ENCODE measurements at places on chromosomes 16 and 17.

GRCh38 chr16:86768228-86768791 lies 190.0 kb downstream of the FOXL1 start:
- no peak for DNase-seq

DNA sequence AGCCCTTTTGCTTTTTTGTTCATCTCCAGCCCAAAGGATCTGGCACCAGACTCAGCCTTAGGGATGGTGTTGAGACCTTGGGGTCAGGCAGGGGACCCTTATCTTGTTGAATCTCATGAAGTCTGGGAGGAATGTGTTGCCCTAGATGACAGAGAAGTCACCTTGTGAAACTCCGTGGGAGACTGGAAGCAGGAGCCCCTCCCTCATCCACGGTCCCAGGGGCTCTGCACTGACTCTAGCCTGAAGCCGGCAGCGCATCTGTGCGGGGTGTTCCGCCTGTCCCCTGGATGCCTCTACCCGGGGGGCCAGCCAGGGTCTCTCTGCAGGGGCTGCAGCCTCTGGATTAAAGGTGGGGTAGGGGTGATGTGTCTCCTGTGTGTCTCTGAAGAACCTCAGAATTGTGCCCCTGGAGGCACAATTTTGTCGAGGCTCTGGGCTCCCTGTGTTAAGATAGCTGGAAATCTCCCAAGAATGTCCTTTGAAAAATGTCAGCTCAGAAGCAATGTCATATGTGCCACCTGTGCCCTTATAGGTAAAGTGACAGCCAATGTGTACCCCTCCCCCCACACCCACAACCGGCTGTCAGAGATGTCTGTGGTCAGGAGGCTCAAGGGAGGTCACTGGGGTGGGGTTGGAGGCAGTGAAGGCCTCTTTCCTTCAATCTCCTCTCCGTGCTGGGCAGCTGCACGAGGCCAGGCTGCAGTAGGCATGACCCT lies 32.1 kb upstream of the CDC42EP4 start:
- DNase-seq, result no peak

GRCh38 chr17:71444078-71444477 lies 676.7 kb upstream of the SOX9 start:
- no peak for DNase-seq

- peak; percentile 66 for DNase-seq
Measured at GRCh38 chr17:2215616-2216364, 87.8 kb downstream of the SMG6 start.

DNA sequence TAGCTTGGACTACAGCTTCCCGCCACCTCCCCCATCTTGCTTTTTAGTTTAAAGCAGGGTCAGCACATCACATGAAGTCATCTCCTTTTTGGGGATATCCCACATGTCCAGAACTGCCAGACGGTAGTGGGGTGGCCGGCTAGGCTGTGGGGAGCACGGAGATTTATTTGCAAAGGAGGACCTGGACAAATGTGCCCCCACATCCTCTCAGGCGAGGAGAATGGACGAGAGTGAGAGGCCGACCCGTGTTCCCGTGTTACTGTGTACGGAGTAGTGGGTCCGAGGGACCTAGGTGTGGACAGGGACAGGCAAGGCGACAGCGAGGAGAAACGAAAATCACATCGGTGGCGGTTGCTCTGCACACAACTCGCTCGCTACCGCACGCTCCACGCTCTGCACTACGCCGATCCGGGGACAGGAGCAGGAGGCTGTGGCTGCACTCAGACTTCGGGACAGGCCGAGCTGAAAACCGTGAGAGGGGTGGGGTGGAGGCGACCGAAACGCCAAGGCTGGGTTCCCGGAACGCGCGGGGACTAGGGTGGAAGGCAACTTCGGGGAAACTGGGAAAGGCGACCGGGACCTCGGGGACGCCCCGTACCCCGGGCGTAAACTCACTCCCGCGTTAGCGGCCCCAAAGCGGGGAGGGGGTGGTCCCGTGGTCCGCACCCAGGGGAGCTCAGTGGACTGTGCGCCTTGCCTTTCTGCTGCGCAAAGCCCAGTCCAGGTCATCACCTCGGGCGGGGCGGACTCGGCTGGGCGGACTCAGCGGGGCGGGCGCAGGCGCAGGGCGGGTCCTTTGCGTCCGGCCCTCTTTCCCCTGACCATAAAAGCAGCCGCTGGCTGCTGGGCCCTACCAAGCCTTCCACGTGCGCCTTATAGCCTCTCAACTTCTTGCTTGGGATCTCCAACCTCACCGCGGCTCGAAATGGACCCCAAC lies at the start of gene MT1A:
MT1A (plus strand) TSS at position 853 of the 937 bp plus-strand sequence; CDS start at position 926, 73 bp downstream.
- DNase-seq, result peak; percentile 47

DNA sequence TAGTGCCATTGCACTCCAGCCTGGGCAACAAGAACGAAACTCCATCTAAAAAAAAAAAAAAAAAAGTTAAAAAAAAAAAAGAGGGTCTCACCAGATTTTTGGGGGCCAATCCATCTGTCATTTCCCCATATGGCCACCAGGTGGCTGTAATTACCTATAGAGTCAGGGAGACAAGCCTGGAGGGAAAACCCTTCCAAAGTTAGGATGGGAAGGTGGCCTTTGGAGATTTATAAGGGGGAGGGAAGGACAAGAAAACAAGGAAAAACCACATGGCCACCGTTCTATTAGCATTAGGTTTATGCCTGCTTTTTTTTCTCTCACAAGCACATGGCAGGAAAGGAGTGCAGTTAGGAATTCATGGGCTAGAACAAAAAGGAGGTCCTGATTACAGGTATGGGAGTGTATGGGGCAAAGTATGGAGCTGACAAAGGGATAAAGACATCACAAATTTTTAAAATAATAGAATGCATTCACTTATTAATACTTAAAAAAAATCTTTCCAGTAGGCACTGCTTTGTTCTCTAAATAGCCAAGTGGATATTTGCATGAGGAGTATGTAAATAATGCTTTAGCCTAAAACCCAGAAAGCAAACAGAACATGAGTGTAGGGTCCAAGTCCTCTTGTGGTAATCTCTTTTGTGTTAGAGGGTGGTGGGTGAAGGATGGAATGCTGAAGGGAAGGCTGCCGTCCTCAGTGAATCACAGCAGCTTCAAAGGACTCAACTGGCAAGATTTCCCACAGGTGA lies 5.1 kb downstream of the CYB5D1 start:
- DNase-seq, result no peak

DNA sequence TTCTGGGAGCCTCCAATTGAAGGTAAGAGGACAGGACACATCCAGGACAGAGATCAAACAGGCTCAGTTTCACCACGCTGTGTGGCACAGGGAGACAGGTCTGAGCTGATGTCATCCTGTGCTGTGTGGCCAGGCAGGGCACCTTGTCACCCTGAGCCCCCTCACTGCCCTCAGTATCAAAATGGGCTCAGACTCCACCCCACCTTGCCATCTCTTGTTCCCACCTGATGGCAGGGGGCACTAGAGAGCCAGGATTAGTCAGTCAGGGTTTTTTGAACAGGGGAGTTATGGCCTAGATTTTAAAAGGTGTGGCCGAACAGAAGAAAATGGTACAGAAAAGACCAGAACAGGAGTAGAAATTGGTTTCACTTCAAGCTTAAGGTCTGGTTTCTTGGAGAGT lies 2.6 kb downstream of the KAT2A start:
- no peak for DNase-seq

DNA sequence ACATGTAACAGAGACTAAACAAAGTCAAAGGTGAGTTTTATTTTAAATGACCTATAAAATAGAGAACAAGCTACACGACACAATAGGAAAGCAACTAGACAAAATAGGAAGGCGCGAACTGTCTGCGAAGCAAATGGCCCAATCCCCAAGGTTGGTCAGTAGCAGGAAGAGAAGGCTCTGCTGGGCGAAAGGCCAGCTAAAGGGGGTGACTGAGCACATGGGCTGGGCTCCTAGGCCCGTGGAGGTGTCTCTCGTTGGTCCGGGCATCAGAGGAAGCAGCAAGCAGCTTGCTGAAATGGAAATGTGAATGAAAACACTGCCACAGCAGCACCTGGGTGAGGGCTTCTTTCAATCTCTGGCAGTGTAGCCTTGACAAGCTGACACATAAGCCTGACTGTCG lies 129.4 kb downstream of the ZNF778 start:
- DNase-seq, result no peak

- DNase-seq, result no peak
Measured at GRCh38 chr16:66936889-66937554, 1.7 kb downstream of the CES2 start.

GRCh38 chr17:65514082-65514481 lies 47.4 kb downstream of the AXIN2 start:
- no peak for DNase-seq

GRCh38 chr17:49629447-49629846 lies 48.5 kb downstream of the SPOP start:
- no peak for DNase-seq

DNA sequence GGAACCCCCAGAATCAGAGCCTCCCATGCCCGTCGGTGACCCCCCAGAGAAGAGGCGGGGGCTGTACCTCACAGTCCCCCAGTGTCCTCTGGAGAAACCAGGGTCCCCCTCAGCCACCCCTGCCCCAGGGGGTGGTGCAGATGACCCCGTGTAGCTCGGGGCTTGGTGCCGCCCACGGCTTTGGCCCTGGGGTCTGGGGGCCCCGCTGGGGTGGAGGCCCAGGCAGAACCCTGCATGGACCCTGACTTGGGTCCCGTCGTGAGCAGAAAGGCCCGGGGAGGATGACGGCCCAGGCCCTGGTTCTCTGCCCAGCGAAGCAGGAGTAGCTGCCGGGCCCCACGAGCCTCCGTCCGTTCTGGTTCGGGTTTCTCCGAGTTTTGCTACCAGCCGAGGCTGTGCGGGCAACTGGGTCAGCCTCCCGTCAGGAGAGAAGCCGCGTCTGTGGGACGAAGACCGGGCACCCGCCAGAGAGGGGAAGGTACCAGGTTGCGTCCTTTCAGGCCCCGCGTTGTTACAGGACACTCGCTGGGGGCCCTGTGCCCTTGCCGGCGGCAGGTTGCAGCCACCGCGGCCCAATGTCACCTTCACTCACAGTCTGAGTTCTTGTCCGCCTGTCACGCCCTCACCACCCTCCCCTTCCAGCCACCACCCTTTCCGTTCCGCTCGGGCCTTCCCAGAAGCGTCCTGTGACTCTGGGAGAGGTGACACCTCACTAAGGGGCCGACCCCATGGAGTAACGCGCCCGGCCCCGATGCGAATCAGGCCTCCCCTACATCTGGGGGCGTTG lies 4.0 kb downstream of the TPSG1 start:
- no peak for DNase-seq

GRCh38 chr16:11080327-11080967 lies 136.1 kb downstream of the CLEC16A start:
- DNase-seq, result no peak

- DNase-seq, result no peak
Measured at GRCh38 chr16:21637032-21637968, 15.1 kb downstream of the IGSF6 start.

DNA sequence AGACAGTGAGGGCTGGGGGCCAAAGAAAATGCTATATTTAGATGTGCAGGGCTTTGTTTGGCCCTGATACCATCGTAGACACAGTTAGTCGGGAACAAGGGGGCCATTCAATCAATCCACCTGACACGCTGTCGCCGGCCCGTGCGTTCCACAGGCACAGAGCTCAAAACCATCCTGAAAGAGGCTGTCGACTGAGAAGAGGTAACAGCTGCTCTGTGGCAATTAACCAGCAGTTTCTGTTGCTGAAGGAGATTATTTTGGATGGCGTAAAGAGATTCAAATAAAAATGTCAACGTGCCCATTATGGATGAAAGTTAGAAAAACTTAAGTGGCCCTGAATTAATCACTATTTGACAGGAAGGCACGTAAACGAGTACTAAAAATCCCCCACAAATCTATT lies 276.2 kb upstream of the IRX5 start:
- DNase-seq, result no peak

DNA sequence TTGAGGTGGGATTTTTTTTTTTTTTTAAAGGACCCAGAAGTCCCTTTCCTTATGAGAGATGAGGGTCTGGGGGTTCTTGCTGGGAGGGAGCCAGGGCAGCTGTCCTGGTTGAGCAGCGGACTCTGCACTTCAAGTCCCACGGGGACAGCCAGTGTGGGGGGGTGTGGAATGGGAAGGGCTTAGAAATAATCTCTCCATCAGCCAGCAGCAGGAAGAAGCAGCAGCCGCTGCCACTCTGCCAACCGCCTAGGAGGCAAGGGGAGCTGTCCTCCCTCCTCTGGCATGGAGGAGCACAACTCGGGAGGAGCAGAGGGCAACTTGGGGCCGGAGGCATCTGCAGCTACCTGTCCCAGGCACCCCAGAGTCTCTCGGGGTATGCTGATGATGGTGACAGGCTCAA lies at the start of gene KCNG4:
KCNG4 (minus strand) TSS at position 104 of the 400 bp plus-strand sequence. CDS start 2,527 bp downstream, outside the sequence.
- DNase-seq, result no peak

GRCh38 chr16:29744541-29745101 lies 1.2 kb downstream of the C16orf54 start:
- no peak for DNase-seq

DNA sequence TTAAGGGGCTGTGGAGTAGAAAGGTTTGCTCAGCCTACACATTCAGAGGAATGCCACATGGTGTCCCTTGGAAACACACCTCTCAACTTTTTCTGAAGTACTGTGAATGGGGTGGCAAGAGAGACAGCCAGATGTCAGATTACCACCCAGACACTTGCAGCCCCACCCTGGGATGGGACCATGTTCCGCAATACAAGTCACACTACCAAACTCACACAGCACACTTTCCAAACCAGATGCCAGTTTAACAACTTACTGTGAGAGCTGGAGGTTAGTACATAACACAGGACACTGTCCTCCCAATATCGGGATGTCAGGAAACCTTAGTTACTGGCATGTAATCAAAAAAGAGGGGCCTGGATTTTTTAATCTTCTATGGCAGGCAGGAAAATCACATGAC lies 7.9 kb downstream of the USP7 start:
- DNase-seq, result no peak

DNA sequence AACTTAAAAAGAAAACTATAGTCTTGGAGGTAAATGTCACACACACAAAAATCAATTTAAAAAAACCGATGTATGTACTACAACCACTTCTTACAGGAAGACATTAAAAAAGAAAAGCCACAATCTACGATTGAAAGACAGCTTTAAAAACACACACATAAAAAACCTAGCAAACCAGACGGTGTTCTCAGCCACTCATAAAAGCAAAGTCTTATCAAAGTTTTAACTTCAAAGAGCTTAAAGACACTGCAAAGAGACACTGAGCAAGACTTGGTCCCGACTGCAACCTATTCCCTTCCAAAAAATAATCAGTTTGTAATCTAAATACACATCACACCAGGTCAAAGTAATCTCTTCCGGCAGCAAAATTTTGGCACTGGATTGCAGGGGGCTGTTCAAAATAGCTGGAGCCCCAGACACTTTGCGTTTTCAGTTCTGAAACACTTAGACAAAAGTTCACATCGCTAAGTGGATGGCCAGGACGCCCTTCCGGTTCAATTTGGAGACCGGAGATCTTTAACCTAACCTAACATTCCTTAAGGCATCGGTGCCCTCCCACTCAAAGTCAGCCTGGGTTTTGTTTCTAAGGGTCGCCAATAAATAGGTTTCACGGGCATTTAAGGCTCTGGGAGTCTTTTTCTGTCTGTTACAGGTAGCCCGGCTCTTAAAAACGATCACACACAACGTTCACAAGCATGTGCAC lies 2.6 kb downstream of the ZCCHC14 start:
- DNase-seq, result no peak

DNA sequence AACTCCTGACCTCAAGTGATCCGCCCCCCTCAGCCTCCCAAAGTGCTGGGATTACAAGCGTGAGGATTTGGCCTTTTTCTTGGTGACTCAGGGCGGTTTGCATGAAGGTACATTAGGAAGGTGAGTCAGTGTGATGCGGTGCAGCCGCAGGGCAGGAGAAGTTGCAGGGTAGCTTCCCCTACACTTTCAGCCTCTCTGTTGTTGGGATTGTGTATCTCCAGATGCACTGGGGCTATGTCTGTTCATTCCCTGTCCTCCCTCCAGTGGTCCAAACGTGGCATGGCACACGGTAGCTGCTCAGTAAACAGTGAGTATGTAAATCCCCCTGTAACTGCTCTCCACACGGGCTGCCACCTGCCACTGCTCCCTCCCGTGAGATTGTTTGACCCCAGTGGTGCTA lies 109.1 kb upstream of the CDC42EP4 start:
- no peak for DNase-seq
